ENCODE measurements at places on chromosomes 16 and 17.

- DNase-seq = no peak
These were observed 272.2 kb downstream of the CDH8 start for GRCh38 chr16:61763991-61764390.

GRCh38 chr16:26505496-26505895 lies 561.2 kb upstream of the C16orf82 start:
- no peak for DNase-seq

- DNase-seq = no peak
These were observed 360.8 kb upstream of the ZFHX3 start for GRCh38 chr16:73408716-73409115.

GRCh38 chr16:67356396-67356795 lies 29.8 kb downstream of the LRRC36 start:
- no peak for DNase-seq

DNA sequence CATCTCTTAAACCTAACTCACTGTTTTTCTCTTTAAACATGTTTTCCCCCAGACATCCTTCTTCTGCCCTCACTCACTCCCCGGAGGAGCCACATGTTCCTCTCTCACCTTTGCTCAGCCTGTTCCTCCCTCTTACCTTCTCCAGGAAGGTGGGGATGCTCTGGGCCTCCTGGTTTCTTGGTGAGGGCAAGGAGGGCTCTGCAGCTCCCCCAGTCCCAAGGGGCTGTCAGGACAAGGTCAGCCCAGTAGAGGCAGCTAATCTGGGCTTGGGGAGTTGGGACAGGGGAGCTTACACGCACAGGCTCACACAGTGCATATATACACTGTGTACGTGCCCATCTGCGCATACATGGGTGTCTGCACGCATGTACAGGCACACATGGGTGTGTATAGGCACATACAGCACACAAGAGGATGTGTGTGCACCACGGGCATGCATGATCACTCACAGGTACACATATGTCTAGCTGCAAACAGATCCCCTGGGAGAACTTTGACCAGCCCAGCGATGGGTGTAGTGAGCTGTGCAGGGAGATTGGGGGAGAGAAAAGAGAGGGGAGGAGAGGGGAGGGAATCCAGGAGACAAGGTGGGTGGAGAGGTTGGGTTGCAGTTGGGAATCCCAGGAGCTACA lies 28.6 kb upstream of the SPNS3 start:
- no peak for DNase-seq

- no peak for DNase-seq
These were observed 189.5 kb upstream of the GSE1 start for GRCh38 chr16:85423631-85424030.

GRCh38 chr17:39973496-39973895 lies 7.1 kb upstream of the PSMD3 start:
- DNase-seq = peak; percentile 87

DNA sequence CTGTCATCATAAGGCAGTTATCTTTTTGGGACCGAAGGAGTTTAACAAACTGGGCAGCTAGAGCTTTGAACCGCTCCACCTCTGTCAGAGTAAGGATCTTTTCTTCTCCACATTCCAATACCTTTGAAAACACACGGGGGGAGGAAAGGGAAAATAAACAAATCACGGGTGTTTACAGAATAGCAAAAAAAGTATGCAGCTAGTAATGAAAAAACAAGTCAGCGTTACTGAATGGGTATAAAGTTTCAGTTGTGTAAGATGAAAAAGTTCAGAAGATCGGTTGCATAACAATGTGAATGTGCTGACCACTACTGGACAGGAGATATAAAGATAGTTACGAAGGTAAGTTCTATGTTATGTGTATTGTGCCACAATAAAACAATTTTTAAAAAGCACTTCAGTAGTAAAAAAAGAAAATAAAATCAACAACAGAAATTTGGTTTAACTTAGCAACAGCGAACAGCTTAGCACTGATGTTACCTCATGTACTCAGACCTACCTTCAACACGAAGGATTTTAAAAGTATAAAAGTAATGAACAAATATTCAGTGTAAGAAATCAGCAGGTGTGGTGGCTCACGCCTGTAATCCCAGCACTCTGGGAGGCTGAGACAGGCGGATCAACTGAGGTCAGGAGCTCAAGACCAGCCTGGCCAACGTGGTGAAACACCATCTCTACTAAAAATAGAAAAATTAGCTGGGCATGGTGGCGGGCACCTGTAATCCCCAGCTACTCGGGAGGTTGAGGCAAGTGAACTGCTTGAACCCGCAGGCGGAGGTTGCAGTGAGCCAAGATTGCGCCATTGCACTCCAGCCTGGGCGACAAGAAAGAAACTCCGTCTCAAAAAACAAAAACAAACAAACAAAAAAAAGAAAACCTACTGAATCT lies 34.3 kb downstream of the MARF1 start:
- DNase-seq = peak; percentile 17

GRCh38 chr16:78237841-78238240 lies 138.4 kb downstream of the WWOX start:
- DNase-seq = no peak

GRCh38 chr17:45791935-45792334 lies 7.8 kb downstream of the CRHR1 start:
- DNase-seq = no peak

DNA sequence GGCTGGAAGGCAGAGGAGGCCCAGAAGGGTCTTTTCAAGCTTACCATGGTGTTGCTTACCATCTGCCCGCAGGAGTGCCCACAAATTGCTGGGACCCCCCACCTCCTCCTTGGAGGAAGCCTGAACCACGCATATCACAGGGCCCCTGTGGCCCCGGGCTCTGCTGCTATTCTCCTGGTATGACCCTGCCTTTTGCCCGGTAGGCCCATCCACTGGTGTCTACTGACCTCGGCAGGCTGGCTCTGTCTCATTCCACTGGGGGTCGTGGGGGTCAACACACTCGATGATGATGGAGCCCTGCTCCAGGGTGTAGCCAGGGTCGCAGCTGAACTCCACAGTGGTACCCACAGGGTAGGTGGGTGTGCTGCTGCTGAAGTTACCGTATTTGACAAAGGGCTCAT lies 8.2 kb upstream of the PHF12 start:
- DNase-seq = no peak

DNA sequence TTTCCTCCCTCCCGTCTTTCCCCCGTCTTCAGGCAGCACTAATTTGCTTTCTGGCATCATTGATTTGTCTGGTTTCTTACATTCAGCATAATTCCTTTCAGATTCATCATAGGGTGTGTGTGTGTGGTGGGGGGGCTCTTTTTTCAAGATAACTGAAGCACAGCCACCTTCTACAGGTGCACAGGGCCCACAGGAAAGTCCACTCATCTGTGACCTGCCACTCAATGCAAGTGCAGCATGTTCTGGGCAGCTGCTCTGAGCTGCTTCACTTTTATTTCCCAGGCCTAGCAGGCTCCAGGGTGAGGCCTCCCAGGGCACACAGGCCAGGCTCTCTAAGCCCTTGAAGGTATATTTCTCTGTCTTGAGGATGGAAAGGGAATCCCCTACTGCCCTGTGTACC lies 35.2 kb upstream of the MYH10 start:
- DNase-seq = no peak

DNA sequence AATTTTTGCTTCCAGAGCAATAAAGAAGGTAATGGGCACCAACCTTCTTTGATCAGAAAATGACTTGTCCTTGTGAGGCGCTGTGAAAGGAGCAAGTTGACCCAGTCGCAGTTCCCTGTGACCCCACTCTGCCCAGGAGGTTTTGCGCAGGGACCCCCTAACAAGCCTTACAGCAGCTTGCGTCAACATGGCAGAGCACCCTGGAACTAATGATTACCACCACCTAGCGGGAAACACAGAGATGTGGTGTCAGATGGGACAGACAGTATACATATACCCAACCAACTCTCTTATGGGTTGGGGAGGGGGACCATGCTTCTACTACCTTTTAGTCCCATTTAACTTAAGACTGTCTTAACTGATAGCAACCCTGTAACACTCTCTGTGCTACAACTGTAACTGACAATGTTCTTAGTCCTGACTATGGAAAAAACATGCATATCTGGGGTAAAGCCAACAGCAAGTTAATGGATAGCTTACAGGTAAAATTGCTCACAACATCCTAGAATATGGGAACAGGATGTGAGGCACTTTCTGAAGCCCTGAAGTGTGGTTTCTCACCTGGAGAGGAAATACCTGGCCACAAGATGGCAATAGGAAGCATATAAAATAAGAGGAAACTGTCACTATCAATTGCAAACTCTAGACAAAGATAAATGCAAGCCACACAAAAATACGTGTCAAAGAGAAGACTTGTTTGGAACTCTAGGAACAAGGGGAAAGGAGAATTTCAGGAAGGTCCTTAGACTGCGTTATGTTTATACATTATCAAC lies 3.0 kb downstream of the KARS1 start:
- DNase-seq = no peak

DNA sequence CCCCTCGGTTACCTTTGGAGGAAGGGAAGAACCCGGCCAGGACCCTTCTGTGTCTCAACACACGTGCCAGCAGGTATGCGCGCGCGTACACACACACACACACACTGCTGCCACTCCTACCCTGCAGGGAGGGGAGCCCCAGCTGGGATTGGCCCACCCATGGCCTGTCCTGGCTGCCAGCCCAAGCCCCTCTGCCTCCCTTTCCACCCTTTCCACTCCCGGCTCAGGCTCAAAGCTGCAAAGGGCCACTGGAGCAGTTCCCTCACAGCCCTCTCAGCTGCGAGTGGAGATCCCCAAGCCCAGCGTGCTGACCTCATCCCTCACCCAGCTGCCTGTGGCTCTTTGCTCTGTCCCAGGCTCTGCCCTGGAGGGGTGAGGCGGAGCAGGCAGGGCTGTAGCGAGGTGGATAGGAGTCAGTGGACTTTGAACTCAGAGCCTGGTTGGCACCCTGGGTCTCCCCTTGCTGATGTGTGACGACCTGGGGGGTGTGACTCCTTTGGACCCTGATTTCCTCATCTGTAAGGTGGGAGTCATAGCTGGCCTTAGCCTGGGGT lies 14.5 kb downstream of the KIF19 start:
- no peak for DNase-seq

- peak; percentile 5 for DNase-seq
These were observed 177.9 kb downstream of the SPECC1 start for GRCh38 chr17:20187049-20187448.

DNA sequence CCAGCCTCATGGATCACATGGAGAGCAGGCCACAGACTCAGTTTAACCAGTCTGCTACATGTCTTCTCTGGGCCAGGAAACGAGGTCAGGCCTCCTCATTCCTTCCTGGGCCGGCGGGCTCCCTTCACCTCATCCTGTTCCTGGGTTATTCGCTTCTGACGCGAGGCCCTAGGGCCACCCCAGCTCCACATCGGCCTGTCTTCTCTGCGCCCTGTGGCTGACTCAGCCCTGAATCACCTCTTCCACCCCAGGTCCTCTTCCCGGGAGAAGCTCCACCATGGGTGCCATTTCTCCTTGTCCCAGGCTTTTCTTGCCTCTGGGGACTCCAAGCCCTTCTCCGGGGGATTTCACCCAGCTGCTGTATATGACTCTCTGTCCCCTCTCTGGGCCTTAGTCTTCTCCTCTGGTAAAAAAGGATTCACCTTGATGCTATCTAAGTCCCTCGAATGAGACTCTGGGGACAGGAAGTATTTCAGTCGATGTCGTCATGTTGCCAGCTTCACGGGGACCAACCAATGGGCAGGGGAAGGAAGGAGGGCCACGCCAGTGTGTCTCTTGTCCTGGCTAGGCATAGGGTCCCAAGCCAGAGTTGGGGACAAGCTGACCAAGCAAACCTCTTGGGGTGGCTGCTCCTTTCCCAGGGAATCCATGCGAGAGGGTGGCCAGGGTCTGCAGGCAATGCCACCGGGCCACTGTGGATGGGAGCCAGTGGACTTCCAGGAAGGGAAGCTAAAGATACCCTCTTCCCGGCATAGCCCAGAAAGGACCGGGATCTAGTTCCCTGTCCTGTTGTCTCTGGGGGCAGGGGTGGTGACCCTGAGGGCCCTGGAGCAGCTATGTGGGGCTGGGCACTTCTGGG lies 58.7 kb downstream of the SOCS3 start:
- peak; percentile 62 for DNase-seq

GRCh38 chr17:58264407-58265103 lies 16.2 kb downstream of the MPO start:
- no peak for DNase-seq

- no peak for DNase-seq
These were observed 993 bp downstream of the GH1 start for GRCh38 chr17:63917646-63918045.
